Naive B cell (primary cell): ENCODE measurements at places on chromosomes 11 and 22.

DNA sequence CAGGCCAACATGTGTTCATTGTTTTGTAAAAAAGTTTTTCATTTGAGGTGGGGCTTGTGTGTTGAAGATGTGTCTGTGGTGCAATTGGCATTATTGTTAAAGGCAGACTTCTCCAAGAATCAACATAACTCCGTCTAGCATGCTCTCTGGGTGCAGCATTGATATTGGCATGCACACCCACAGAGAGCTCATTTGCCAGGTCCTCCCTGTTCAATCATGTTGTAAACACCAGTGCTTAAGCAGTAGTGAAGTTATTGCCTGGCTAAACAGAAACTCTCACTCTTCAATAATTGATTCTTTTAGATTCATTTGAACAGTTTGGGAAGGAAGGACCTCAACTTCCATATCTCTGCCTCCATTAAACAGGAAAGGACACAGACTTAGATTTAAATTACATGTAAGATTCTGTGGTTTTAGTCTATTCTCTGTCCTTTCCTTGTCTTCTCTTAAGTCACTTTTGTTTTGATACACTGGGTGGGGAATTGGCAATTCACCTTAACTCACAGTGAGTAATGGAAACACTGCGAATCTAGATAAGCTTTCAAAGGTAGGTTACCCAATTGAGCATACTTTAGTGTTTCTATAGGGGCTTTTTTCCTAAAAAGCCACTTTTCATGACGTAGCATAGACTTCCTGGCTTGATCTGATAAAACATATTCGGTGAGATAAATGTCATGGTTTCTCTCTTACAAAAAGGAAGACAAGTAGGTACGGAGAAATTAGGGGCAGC is 30.8 kb upstream of the EXPH5 start:
- no peak for DNase-seq

DNA sequence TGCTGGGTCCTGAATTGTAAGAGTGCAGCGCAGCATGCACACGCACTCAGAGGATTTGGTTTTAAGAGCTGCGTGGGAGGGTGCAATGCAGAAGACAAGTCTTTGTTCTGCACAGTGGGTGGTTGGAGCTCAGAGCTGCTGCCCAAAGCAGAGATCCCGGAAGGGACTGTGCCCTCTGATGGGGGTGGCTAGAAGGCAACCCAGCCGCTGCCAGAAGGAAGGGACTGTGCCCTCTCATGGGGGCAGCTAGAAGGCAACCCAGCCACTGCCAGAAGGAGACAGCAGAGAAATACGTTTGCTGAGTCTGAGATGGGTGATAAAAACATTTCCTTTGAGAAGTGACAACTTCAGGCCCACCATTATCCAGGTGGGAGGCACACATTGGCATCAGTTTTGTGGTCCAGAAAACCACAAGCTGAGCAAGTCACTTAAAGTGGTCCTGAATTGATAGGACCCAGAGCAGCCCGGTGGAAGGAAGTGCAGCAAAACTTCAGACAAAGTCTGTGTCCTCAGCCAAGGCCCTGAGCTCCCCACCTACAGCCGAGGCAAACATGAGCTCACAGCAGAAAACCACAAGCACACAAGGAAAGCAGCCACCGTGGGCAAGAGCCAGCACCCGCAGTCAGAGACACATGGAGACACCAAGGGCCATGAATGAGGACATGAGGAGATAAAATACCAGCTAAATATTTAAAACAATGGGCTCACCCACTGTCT is 4.3 kb downstream of the KRTAP5-6 start:
- DNase-seq = no peak

GRCh38 chr11:130024361-130024760 is 21.7 kb upstream of the PRDM10 start:
- DNase-seq = no peak

GRCh38 chr22:32754413-32755041 is 47.0 kb upstream of the TIMP3 start:
- DNase-seq = no peak

DNA sequence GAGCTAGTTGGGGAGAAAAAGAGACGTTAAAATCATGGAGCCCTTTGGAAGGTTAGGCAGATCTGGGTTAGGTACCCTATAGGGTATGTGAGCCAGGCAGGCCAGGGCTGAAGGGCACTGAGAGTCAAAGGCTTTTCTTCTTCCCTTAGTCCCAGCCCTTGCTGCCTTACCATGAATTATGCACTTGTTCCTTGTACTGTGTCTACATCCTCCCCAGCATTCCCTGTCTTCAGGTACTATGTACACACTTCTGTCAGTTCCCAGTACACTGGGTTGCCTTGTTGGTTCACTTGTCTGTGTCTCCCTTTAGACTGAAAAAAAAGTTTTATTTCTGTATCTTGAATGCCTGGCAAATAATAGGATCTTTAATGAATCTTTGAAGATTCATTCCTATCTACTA is 16.9 kb downstream of the RNF185 start:
- DNase-seq = no peak

GRCh38 chr11:34313099-34313517 is 44.7 kb downstream of the ABTB2 start:
- DNase-seq = no peak

DNA sequence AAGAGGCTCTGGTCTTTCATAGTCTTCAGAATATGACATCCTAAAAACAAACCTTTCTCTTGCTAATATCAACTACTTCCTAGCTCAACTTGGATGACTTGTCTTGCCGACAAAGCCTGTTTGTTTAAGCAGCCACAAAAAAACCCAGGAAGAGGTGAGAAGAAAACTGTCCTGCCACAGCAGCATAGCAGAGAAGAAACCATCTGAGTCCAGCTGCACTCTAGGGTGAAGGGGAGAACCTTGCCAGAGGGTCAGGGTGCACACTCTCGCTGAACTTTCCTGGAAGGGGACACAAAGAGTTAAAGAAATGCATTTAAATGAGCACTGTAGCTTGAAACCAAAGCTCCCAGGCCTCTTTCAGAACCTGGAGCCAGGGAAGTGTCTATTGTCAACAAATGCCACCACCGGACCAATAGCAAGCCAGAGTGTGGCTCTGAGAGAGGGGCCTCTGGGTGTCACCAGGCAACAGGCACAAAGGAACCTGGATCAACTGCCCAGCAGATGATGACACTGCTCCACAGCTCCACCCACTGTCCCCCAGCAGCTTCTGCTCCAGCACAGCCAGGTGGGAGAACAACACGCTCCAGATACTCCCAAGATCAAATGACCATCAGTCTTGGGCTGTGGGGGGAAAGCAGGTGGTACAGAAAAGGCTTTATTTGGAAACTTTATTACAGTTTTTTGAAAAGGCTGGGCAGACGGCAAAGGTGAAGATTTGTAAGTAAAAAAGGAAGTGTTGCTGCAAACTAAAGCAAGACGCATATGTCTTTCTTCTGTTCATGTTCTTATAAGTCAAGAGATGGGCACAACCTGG is 105.7 kb downstream of the RASSF10 start:
- no peak for DNase-seq

- no peak for DNase-seq
Measured at GRCh38 chr22:46286006-46286405, 10.7 kb upstream of the GTSE1 start.

GRCh38 chr11:117869604-117870003 is 6.9 kb downstream of the FXYD6 start:
- no peak for DNase-seq

DNA sequence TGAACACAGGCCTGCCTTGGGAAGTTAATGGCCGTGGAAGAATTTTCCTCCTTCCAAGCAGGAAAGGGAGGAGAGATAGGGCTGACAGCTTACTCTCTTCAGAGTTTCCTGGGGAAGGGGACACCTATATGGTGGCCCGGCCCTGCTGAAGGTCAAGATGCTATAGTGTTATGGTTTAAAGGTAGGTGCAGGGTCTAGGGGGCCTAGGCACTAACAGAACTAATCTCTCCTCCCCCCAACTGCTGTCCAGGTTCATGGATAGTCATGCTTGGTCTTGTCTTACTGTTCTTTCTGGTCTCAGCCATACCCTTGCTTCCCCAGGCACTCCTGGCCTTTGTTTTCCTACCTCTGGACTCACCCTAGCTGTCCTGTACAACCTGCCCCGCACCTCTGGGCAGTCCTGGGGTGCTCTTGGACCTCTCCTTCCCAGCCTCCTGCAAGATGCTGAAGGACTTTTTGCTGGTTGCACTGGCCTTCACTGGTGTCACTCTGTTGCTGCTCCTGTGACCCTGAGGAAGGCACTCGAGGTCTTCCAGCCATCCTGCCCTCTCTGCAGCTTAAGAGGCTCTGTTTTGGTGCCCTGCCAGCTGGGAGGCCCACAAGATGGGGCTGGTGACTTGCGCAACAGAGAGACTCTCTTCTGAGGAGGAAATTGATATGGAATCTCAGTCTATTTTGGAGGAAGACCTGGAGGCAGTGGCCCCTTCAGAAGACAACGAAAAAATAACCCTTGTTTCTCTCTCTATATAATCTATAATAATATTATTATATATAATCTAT is 17.9 kb downstream of the SEC14L3 start:
- no peak for DNase-seq

DNA sequence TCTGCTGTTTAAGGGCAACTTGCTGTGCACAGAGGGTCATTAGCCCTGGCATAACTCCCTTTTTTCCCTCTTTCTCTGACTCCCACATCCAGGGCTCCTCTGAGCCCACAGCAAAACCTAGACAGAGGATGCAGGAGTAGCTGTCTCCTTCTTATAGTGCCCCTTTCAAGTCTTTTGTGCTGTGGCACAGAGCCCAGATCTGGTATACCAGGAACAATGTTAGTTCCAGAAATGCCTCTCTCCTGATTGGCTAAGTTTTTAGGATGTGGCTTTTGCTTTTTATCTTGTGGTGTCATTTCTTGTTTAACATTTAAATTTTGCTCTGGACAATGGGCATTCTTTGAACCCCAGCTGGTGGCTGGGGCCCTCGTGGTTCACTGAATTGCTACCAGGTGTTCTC is 25.6 kb upstream of the RRM1 start:
- DNase-seq = no peak

DNA sequence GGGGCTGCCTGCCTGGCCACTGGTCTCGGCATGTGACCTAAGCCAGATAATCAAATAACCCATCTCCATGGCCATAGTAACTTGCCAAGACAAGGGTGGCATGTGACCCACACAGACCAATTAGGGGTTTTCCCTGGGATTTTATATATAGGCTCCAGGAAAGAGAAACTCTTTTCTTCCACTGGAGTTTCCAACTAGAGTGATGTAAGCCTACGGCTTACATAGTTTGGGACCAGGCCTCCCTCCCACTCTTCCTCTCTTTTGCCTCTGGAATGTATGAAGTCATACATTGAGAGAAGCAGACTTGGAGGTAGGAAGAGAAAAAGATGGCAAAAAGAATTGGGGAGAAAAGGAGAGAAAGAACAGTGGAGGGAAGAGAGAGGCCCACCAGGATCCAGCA is 84.6 kb upstream of the LDLRAD3 start:
- DNase-seq = no peak

GRCh38 chr22:30705710-30706651 is 11.3 kb downstream of the OSBP2 start:
- DNase-seq = no peak
